Retina (tissue), 1 donor: ENCODE measurements at places on chromosomes 11 and 22.
A peak's percentile ranks its signal among the peaks of the same experiment; 100 is the strongest.

DNA sequence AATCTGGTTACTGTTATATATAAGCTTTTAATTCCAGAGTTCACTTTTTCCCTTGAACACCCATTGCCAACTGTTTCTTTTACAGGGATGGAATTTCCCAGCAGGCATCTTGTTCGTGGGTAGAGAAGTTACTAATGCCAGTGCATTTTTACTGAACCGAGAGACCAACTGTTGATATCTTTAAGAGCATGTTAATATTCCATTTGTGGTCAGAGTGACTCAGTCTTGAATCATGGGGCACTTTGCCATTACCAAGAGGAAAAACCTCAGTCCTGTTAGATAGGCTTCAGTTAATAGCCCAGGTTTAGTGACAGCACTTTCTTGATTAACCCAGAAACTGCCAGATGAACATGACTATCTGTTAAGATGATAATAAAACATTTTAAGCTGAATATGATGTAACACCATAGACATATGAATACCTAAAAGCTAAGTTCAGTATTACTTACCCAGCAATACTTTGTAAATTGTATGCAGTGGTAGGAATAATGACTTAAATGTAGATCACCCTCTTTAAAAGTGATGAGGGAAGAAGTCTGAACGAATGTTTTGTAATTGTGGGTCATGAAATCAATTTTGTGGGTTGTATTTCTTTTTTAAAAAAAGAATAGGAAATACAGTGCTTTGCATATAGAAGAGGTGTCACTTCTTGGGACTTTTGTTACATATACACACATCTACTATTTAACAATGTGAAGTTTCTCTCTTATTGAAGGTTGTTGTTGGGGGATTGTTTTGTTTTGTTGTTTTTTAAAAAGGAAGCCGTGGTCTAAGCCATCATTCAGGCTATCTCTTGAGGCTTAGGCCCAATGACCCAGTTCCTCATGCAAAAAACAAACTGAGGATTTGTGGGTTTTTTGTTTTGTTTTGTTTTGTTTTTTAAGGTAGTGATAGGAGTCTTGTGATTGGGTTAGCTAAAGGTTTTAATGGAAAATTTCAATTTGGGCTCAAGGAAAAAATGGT, 79.2 kb upstream of the GRIK4 start:
- DNase-seq, result no peak

GRCh38 chr22:39481595-39481994, 20.5 kb upstream of the MIEF1 start:
- DNase-seq, result no peak

DNA sequence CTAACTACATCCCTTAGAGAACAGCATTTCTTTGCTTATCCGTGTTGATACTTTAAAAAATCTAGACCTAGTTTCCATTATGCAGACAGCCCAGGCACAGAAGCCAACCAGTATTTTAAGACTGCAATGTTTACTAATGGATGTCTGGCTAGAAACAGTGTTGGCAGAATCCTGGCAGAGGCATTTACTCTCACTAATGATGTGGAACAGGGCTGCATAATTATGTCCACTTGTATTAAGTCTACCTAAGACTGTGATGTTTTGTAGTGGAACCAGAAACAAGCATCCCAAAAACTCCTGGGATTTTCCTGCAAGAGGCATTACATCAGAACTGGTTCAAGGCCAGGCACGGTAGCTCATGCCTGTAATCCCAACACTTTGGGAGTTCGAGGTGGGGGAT, 50.2 kb upstream of the PICALM start:
- DNase-seq, result no peak

GRCh38 chr11:107018219-107018901, at the start of gene GUCY1A2:
Gene GUCY1A2, minus strand, starts transcription at chr11:107018476. Its CDS starts 421 bp downstream, at chr11:107018055.
- DNase-seq, result peak; percentile 88

DNA sequence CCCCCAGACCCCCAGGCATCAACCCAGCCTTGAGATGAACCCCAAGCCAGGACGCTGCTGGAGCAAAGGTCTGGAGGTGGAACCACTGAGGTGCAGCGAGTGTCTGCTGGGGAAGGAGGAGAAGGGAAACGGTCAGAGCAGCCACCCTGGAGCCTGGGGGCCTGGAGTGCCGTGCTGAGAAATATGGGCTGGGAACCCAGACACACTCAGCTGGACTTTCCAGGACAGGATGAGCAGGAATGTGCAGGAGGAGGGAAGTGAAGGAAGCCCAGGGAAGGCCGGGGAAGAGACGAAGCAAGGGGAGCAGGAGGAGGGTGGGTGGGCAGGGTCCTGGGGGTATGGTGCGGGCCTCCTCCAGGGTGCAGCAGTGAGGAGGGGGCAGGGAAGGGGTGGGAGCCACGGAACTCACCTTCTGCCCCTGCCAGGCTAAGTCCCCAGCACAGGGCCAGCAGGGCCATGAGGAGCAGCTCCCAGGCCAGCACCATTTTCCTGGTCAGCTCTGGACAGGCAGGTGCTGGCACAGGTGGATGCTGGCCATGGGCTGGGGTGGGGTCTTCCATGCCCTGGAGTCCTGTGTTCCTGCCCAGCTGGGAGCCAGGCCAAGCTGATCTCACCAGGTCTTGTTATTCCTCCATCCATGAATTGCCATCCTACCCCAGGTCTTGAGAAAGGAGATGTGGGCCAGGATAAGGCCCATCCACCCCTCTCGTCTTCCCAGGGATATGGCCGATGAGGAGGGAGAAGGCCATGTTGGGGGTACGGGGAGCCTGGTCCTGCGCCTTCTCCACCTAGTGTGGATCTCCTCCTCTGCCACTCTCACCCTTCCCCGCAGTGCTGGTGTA, 40.0 kb downstream of the CSF2RB start:
- DNase-seq, result no peak

DNA sequence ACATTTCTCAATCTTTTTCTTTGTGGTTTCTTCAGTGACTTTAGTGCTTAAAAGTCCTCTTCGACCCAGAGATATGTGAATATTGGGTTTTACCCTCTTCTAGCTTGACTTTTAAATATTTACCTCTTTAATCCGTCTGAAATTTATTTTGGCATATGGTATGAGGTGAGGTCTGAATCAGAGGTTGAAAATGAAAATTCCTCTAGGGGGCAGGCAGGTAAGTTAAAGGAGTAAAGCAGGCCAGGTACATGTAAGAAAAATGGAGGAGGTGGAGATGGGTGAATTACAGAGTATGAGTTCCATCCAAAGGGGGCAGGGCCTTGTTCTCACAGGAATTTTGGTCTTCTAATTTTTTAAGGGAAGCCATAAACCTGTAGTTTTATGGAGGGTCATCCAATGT, 263.8 kb upstream of the NARS2 start:
- DNase-seq, result no peak

DNA sequence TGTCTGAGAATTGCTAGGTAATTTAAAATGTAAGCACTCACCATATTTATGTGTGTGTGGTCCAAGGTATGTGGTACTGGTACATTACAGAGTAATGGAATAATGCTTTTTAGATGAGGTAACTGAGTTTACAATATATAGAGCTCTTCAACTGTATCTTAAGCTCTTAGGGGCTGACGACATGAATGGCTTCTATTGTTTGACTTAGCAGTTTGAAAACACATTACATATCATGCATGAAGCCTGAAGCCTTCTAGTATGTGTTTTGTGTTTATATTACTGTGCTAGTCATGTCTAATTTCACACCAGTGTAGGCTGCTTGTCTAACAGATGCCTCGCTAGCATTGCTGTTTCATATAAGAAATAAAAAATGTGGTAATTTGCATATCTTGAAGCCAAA, 37.2 kb downstream of the GAS2 start:
- peak; percentile 37 for DNase-seq

GRCh38 chr22:42462016-42462415, 29.8 kb upstream of the NFAM1 start:
- DNase-seq, result no peak

GRCh38 chr22:35894937-35895708, 133.5 kb downstream of the RBFOX2 start:
- DNase-seq, result peak; percentile 67

- DNase-seq, result no peak
Measured at GRCh38 chr11:82692981-82693380, 40.7 kb downstream of the FAM181B start.

DNA sequence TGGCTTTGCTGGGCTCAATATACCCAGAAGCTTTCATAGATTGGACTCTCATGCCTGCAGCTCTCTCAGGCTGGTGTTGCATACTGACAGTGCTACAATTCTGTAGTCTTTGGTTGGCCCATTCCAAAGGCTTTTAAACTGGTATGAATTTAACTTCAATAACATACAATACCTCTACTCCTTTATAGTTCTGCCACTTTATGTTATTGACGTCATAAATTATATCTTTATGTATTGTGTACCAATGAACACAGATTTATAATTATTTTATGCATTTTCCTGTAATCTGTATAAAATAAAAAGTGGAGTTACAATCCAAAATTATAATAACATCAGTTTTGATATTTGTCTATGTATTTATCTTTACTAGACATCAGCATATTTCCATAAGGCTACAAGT, 16.2 kb downstream of the PATE2 start:
- no peak for DNase-seq
